ENCODE measurements at places on chromosomes 12 and 14.

GRCh38 chr12:109681986-109682707 is 31.5 kb upstream of the FAM222A start:
- no peak for DNase-seq

DNA sequence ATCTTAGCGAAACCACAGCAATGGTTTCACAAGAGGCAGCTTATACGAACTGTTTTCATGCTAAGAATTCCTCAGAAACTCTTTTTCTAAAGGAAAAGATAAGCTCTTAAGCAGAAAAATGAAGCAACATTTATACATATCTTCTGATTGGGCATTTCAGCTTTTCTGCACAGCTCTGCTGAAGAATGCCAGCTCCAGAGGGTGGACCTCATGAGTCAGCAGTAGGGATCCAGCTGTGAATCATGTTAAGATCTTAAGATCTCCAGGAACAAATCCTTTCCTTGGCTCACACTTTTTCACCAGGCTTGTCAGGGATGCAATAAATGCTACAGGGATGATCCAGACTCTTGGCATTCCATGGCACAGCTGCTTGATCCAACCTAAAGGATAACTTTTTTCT is 477.1 kb upstream of the CCDC196 start:
- no peak for DNase-seq

DNA sequence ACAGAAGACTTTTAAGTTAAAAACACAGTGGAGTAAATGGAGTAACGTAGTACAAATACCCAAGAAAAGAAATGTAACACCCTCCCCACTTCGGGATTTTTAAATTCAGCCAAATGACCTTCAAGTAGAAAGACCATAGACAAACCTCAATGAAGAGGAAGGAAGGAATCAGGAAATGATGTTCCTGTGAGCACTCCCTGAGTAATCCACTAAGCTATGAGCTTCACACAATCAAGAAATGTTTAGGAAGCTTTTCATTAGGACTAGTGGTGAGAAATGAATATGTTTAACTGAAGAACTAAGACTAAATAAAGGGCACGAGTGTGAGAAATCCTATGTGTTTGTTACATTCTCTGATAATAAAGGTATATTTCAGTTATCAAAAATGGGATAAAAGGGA is 10.1 kb downstream of the TCL1A start:
- DNase-seq = no peak

DNA sequence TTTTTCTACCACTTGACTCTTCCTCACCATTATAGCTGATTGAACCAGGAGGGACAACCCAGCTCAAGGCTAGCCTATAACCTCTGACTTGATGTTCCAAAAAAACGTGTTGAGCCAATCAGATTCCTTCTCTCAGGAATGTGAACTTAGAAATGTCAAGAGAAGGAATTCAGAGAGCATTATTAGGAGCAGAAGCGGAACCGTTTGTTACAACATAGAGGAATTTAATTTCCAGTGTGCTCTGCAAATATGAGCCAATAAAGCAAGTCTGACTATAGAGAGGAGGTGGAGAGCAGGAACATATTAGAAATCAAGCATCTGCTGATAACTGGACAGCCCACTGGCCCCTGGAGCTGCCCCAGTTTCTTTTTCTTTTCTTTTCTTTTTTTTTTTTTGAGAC is 15.3 kb upstream of the PELI2 start:
- no peak for DNase-seq

DNA sequence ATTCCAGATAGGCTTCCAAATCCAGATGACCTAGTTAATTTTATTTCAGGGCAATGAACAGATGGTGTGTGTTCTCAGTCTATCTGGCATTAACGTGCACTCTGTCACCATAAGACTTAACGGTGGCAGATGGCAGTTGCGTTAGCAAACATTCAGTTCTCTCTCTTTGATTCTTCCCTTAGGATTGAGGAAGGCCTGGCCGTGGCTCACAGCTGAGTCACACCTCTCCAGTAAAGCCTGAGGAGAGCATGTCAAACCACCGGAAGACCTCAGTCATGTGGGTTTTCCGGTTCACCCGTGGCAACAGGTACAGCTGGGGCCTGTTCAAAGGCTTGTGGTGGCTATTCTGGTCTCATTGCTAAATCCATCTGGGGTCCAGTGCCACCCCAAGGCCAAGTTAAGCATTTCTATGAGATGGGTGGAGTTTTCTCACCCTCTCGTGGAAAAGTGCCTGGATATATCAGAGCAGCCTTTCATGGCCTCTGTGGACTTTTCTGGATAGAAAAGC is 545.1 kb upstream of the ATP2B1 start:
- DNase-seq = peak; percentile 81
